Stimulated activated CD4-positive, alpha-beta T cell treated with anti-CD3 and anti-CD28 coated beads, Interleukin-1b, Interleukin-23, amount 100 ng/mL, for 48 hours (primary cell): ENCODE measurements at places on chromosomes 7 and 10.

- no peak for DNase-seq
Observed at GRCh38 chr7:46386428-46387399, 465.6 kb upstream of the IGFBP3 start.

DNA sequence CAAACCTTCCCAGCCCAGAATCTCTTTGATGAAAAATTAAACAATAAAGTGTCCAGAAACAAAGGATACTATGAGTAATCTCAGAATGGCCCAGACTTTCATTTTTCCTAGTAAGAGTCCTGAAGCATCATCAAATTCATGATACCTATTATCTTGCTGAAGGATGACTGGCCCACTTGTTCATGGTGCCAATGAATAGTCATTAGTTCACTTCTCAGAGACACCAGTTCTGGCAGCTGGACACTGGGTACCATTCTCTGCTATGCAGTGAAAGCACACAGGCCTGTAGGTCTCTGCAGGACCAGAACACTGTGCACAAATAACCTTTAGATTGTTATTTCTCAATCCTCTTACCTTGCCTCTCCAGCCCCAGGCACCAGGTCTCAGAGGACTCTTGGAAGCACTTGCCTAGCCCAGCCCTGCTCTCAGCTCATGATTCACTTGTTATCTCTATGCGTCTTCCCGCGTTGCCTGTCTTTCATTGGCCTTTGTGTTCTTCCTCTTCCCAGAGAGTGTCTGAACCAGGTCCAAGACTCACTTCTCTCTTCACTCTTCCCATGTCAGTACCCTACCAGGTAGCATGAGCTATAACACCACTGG, 98.1 kb upstream of the AGBL3 start:
- no peak for DNase-seq

GRCh38 chr7:16712916-16713315, 40.6 kb upstream of the TSPAN13 start:
- peak; percentile 61 for DNase-seq

- no peak for DNase-seq
Observed at GRCh38 chr10:74292871-74293427, 141.9 kb downstream of the ADK start.

DNA sequence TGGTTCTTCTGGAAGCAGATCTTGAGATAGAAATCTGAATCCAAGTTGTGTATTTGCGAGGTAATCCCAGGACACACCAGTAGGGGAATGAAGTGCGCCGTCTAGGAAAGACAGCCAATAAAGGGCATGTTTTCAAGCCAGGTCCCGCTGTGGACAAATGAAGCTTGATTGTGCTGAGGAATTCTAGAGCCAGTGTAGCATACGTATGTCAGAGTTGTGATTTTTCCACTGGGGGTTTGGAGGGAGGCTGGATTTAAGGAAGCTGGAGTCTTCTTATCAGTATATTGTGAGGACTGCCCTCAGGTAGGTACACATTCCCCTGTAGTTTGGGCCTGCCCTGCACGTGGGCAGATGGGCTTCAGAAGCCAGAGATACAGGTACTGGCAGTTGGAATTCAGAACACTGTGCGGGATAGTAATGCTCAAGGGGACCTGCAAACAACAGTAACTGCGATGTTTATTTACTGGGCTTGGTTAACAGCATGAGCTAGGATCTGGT, 50.9 kb downstream of the GALNT11 start:
- DNase-seq, result peak; percentile 6

- DNase-seq, result no peak
Observed at GRCh38 chr10:61542596-61542995, 89.4 kb upstream of the TMEM26 start.
